Spleen (tissue), 13 donors: ENCODE measurements at places on chromosomes 16 and 17.

DNA sequence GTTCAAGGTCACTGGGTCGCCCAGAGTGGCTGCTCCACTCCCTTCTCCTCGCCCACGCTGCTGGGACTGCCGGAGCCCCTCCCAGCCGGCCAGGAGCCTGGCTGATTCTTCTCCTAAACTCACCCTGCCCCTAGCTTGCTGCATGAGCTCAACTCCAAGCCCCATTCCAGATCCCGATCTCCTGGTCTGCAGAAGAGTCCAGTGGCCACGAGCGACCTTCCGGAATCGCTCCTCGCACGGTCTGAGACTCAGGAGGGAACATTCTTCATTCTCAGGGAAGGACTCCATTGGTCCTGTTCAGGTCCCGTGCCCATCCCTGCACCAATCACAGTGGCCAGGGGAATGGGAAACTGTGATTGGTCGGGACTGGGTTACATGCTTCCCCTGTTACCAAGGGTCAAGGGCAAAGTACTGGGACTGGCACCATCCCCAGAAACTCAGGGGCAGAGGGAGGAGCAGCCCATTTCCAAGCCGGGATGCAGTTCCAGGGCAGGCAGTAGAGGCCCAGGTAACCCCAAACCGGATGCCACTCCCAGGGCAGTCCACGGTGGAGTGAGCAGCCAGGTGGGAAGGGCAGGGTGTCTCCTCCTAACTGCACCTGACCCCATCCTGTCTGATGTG is 24.5 kb upstream of the CIBAR2 start:
- no peak for DNase-seq

GRCh38 chr17:50690887-50691549 is 16.7 kb downstream of the ANKRD40 start:
- DNase-seq, result no peak

GRCh38 chr17:57597531-57598453 is 147.3 kb downstream of the CCDC182 start:
- no peak for DNase-seq

- no peak for DNase-seq
Measured at GRCh38 chr16:51996516-51996915, 550.4 kb downstream of the TOX3 start.

DNA sequence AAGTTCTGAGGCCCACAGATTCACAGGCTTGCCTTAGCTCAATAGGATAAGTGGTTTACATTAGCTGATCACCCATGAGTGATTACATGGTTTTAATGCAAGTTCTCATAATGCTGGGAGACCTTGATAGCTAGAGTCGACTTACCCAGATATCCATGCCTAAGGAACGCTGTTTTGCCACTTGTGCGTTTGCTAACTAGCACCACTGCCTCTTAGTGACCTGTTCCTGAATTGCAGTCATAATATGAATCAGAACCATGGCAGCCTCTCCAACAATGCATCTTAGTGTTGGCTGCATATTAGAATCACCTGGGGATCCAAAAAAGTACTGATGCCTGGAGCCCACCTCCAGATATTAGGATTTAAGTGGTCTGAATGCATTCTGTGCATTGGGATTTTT is 251.1 kb upstream of the CDH5 start:
- DNase-seq, result no peak

DNA sequence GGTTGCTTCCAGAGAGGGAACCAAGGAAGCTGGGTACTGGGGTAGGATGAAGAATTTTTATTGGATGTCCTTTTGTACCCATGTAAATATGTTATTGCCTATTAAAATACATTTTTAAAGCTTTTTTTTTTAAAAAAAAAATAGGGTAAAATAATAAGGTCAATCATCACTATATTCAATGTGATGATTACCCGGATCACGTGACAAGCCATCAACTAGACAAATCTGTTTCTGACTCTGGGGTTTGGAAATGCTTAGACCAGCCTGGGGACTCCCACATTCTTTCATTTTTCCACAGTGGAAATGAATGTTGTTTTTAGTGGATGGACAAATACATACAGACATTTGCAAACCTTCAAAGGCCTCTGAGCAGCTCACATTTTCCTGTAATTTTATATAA is 79.9 kb upstream of the KIFC3 start:
- DNase-seq, result no peak

DNA sequence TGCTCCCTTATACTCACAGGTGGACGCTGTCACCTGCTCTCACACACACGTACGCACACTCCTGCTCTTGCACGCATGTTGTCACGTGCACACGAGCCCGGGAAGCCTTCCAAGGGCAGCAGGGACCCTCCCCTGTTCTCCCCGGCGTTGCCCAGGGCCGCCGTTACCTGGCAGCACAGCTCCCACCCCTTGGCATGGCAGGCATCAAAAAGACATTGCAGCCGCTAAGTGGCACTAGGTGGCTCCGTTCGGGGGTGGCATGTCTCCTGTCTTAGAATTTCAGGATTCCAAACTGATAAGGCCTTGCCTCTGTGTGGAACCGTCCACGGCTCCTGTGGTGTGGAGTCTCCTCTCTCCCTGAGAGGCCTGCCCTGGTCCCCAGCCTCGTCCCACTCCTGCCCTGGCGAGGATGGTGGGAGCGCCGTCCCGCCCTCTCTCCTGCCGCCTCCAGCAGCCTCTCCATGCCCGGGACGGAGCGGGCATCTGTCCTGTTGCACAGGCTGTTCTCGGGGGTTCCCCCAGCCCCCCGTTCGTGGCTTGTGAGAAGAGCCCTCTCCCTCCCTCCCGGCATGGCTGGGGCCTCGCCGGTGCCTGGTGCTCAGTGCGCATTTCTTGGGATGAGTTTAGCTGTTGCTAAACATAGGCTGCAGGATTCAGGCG is 126.7 kb upstream of the GSE1 start:
- DNase-seq, result no peak

GRCh38 chr16:229731-230281 is 557 bp upstream of the LUC7L start:
- DNase-seq, result no peak

GRCh38 chr16:50153596-50154419 is 702 bp downstream of the TENT4B start:
- DNase-seq, result peak; percentile 94

DNA sequence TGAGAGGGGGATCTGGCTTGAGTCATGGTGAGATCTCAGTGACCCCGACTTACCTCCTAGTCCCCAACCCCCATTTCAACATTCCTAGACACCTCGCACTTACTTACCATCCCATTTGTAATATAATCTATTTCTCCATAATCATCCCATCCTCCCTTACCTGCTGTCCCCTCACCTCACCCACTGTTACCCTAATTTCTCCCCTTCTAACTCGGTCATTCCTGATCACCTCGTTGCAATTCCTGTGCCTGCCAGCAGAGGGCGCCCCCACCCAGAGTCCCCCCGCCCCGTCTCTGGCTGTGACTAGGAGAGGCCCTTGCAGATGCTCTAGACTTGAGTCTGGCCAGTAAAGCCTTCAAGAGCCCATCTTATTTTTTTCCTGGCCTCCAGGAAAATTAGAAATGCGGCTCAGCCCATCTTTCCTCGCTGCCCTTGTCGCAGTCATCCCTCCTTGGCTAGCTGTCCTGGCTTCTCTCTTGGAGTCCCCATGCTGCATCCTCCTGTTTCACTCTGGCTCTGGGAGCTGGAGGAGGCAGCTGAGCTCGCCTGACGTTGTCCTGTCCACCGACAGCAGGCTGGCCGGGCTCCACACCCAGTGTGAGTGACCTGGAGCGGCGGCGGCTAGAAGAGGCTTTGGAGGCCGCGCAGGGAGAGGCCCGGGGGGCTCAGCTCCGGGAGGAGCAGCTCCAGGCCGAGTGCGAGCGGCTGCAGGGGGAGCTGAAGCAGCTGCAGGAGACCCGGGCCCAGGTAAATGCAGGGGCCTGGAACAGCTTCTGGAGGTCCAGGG is 5.0 kb downstream of the TBKBP1 start:
- peak; percentile 94 for DNase-seq

DNA sequence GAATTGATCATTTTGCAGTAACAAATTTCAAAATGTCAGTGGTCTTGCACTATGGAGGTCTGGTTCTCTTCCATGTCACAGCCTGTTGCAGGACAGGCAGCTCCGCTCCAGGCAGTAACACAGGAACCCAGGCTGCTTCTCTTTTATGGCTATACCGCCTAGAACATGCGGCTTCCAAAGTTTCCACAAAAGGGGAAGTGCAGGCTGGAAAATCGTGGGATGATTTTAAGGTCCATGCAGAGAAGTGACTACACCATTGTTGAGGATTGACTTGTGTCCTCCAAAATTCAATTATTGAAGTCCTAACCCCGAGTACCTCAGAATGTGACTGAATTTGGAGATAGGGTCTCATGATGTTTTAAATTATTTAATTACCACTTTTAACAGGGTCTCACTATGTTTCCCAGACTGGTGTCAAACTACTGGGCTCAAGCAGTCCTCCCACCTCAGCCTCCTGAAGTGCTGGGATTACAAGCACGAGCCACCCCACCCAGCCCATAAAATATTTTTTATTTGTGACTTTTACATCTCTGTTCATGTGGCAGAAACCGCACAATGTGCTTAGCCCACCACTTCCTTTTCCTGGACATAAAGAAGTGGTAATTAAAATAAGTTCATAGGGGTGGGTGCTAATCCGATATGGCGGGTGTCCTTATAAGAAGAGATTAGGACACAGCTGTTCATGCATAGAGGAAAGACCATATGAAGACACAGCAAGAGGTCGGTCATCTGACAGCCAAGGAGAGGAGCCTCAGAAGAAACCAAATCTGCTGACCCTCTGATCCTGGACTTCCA is 279.2 kb upstream of the RPL38 start:
- no peak for DNase-seq
